IMR-90 (cell line): ENCODE measurements at places on chromosomes 3 and 15. TPM values are rescaled to one million over a fixed set of nuclear protein-coding genes. Genes with fewer than 3 reads are reported as not detected.
A peak's percentile ranks its signal among the peaks of the same experiment; 100 is the strongest.

The CCRL2 gene
- total RNA-seq, result 0.28 and 0.36 TPM in 2 replicates

- no peak overlapping the region for H3K4me3 ChIP-seq
- H3K27ac ChIP-seq, result no peak overlapping the region
- DNase-seq, result no peak
Observed at GRCh38 chr15:62938825-62939224, 103.7 kb upstream of the TPM1 start.

DNA sequence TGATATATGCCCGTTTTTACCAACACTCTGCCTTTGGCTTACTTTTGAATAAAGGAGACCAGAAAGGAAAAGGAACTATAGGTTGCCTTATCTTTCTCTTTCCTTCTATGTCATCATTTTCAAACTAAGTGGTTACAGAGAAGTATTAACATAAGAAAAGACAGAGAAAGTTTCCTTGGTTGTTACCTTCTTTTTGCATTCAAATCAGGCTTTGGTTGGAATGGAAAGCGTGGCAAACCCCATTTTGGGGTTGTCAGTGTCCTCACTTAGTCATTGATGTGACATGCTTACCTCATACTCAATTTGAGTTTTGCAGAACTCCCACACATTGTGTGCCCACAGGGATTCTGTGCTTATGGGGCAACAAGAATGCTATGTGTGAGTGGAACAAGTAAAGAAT, 3.7 kb upstream of the THRB start:
- DNase-seq, result no peak
- no peaks in the 10 kb centered on the region for H3K36me3 ChIP-seq
- peaks cover 19% of the 10 kb centered on the region for H3K27me3 ChIP-seq

DNA sequence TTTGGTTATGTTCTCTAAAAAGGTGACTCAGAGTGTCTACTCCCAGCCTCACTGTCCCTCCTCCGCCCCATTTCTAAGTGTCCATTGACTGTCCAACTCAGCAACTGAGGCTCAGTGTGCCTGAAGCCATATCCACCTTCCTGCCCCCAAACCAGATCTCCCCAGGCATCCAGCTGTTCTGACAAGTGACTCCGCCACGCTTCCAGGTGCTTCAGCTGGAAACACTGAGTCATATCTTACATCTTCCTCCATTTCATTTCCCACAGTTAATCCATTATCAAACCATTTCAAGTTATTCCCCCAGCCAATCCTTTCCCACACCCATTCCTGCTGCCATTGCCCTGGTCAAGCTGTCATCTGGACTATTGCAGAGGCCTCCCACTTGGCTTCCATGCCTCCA, 17.1 kb downstream of the MAGEF1 start:
- H3K4me1 ChIP-seq, result peaks cover 18% of the 10 kb centered on the region; the same call in 1 of the 2 replicates
- no peaks in the 10 kb centered on the region for H3K36me3 ChIP-seq
- H3K4me3 ChIP-seq, result no peak overlapping the region
- no peak overlapping the region for H3K27ac ChIP-seq
- no peak for DNase-seq

GRCh38 chr3:154142608-154143007, 21.4 kb downstream of the ARHGEF26 start:
- H3K36me3 ChIP-seq, result no peaks in the 10 kb centered on the region
- no peaks in the 10 kb centered on the region for H3K27me3 ChIP-seq
- no peak for DNase-seq
- no peak overlapping the region for H3K4me3 ChIP-seq
- no peaks in the 10 kb centered on the region for H3K4me1 ChIP-seq

DNA sequence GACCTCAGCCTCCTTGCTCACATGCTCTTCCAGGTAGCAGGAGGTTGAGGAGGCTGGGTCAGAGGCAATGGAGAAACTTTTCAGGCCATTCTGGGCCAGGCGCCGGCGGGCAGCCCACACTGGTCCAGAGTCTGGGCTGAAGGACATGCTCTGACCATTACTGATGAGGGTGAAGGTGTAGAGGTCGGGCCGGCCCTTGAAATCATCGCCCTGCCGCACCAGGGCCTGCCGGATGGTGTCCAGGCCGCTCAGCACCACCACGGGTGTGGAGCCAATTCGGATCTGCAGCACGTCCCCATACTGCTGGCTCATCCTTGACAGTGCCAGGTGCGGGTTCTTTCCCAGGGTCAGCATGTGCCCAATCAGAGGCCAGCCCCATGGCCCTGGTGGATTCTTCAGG, 2.7 kb downstream of the CYP1A1 start:
- peaks cover 75% of the 10 kb centered on the region for H3K27me3 ChIP-seq
- H3K36me3 ChIP-seq, result no peaks in the 10 kb centered on the region
- no peak overlapping the region for H3K27ac ChIP-seq
- DNase-seq, result no peak
- no peaks in the 10 kb centered on the region for H3K4me1 ChIP-seq
- H3K4me3 ChIP-seq, result no peak overlapping the region

DNA sequence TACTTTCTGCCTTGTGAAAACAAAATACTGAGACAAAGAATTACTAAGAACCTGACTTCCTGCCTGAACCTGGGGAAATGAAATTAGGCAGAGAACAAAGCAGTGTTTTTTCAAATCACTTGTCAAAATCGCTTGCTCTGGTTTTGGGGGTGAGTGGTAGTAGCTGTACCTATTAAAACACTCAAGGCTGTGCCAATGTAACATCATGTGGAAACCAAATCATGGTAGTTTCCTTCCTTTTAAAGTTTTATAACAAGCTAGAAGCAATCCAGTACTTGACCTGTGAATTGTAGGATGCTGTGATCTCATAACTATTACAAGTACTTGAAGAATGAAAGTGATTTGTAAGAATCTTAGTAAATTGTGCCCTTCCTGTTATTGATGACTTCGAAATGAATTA, 6.7 kb downstream of the CMTM8 start:
- H3K27me3 ChIP-seq, result peaks cover 15% of the 10 kb centered on the region
- H3K27ac ChIP-seq, result no peak overlapping the region
- no peaks in the 10 kb centered on the region for H3K36me3 ChIP-seq
- H3K4me1 ChIP-seq, result no peaks in the 10 kb centered on the region
- DNase-seq, result no peak
- no peak overlapping the region for H3K4me3 ChIP-seq

GRCh38 chr3:195204360-195205163, 66.4 kb downstream of the XXYLT1 start:
- H3K27ac ChIP-seq, result peak overlapping the region; percentile 94
- DNase-seq, result no peak
- H3K4me3 ChIP-seq, result no peak overlapping the region
- no peaks in the 10 kb centered on the region for H3K36me3 ChIP-seq
- no peaks in the 10 kb centered on the region for H3K27me3 ChIP-seq
- H3K4me1 ChIP-seq, result peaks cover 27% of the 10 kb centered on the region

The PAQR9 gene
- not detected in 2 replicates for total RNA-seq

The TLNRD1 gene
- total RNA-seq, result 2.2 and 2.8 TPM in 2 replicates

DNA sequence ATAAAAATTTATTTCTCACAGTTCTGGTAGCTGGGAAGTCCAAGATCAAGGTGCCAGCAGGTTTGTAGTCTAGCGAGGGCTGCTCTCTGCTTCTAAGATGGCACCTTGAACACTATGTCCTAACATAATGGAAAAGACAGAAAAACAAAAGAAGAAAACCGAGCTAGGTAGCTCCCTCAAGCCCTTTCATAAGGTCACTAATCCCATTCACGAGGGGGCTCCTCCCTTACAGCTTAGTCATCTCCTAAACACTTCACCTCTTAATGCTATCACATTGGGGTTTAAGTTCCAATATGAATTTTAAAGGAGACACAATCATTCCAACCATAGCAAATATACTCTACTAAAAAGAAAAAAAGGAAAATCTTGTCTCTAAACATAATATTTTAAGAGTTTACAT, 23.6 kb downstream of the GOLGA6D start:
- no peaks in the 10 kb centered on the region for H3K4me1 ChIP-seq
- no peak for DNase-seq
- H3K27me3 ChIP-seq, result peaks cover 51% of the 10 kb centered on the region
- no peak overlapping the region for H3K27ac ChIP-seq

DNA sequence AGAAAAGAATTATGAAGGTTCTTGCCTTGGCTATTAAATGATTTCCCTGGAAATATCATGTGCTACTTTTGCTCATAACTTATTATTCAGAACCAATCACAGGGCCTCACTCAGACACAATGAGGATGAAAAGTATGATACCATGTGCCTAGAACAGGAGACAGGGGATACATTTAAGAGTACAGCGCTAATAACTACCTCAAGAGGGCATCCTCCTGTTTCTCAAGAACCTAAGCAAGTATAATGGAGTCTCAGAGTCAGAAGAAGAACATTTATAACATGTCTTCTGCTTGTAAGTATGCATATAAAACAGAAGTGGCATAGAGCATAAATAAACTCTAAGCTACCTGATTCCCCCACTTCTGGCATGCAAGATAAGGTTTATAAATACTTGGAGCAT, 125.4 kb upstream of the MME start:
- DNase-seq, result peak; percentile 76
- no peaks in the 10 kb centered on the region for H3K36me3 ChIP-seq
- no peaks in the 10 kb centered on the region for H3K27me3 ChIP-seq
- H3K4me3 ChIP-seq, result no peak overlapping the region
- no peaks in the 10 kb centered on the region for H3K4me1 ChIP-seq

DNA sequence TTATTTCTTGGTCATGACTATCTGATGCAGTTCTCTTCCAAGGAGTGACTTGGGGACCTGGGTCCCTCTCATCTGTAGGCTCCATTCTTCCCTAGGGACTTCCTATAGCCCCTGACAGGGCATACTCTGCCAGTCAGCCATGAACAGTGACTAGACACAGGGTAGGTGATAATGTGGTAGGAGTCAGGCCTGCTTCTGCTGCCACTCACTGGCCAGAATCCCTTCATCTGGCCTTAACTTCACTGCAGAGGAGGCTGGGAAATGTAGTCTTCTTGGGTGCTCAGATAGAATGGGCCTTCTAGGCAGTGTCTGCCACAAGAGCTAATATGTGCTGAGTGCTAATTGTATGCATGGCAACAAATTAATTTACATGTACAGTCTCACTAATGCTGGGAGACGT, 84.5 kb downstream of the CACNA2D3 start:
- no peaks in the 10 kb centered on the region for H3K36me3 ChIP-seq
- no peak overlapping the region for H3K4me3 ChIP-seq
- no peak overlapping the region for H3K27ac ChIP-seq

DNA sequence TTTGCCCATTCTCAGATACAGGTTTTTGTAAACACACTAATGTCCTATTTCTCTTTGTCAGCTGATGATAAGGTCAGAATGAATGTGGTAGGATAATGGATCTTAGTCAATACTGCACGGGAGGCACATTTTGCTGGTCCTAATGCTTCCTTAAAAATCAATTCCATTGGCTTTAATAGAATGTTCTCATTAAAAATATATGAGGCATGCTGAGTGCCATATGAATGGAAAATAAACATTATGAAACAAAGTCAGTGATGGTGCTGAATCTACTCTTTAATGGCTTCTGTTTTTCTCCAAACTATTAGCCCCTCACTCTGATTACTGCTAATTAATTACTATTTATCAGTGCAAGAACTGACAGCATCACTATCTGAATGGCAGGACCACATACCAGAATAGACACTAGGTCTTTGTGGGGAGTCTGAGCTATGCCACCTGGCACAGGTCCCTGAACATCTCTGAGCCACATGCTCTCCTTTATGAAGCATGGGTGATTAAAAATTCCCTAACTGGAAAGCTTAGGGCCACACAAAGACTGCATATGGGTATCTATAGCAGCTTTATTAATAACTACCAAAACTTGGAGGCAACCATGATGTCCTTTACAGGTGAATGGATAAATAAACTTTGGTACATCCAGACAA, 278.9 kb downstream of the MEX3B start:
- no peaks in the 10 kb centered on the region for H3K36me3 ChIP-seq
- no peak for DNase-seq
- H3K4me3 ChIP-seq, result no peak overlapping the region
- no peak overlapping the region for H3K27ac ChIP-seq

- H3K4me3 ChIP-seq, result no peak overlapping the region
- H3K27ac ChIP-seq, result peak overlapping the region; percentile 86
- H3K27me3 ChIP-seq, result no peaks in the 10 kb centered on the region
- no peaks in the 10 kb centered on the region for H3K36me3 ChIP-seq
- DNase-seq, result peak; percentile 87
Observed at GRCh38 chr15:48936666-48937065, 27.1 kb downstream of the SHC4 start.

DNA sequence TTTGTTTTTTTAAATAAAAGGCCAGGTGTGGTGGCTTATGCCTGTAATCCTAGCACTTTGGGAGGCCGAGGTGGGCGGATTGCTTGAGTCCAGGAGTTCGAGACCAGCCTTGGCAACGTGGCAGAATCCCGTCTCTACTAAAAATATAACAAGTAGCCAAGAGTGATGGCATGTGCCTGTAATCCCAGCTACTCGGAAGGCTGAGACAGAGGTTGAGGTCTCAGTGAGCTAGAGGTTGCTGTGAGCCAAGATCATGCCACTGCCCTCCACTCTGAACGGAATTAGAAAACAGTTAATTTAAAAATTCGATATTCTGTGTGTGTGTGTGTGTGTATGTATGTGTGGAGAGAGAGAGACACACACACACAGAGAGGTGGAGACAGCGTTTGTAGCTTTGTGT, 58.8 kb downstream of the TCF12 start:
- no peaks in the 10 kb centered on the region for H3K27me3 ChIP-seq
- no peak overlapping the region for H3K27ac ChIP-seq
- H3K4me1 ChIP-seq, result peaks cover 7% of the 10 kb centered on the region
- DNase-seq, result no peak

DNA sequence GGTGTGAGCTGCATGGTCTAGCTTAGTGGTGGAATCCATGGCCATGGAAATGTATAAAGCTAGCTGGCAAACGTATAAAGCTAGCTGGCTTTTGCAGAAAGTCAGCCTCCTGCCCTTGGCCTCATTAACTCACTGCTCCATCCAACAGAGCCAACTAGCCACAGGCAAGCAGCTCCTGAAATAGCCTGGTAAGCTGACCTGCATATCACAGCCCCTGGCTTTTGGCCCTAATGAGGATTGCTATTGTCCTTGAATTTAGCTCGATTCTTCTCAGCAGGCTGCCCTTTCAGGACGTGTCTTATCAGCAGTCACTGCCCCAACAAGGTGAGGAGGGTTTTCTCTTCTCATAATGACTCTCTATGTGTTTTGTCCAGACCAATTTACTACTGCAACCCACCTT, 446.8 kb downstream of the WDR72 start:
- no peaks in the 10 kb centered on the region for H3K36me3 ChIP-seq
- no peak overlapping the region for H3K27ac ChIP-seq
- H3K27me3 ChIP-seq, result no peaks in the 10 kb centered on the region
- H3K4me3 ChIP-seq, result no peak overlapping the region
- H3K4me1 ChIP-seq, result no peaks in the 10 kb centered on the region
- no peak for DNase-seq

- H3K36me3 ChIP-seq, result no peaks in the 10 kb centered on the region
- H3K27me3 ChIP-seq, result peaks cover 4% of the 10 kb centered on the region
- no peak overlapping the region for H3K4me3 ChIP-seq
- no peak for DNase-seq
- H3K4me1 ChIP-seq, result no peaks in the 10 kb centered on the region
- H3K27ac ChIP-seq, result no peak overlapping the region
Observed at GRCh38 chr3:172904711-172905373, 154.3 kb downstream of the ECT2 start.

GRCh38 chr15:78035861-78036476, 41.5 kb downstream of the TBC1D2B start:
- H3K4me1 ChIP-seq, result peaks cover 15% of the 10 kb centered on the region
- DNase-seq, result no peak
- H3K27me3 ChIP-seq, result no peaks in the 10 kb centered on the region
- H3K27ac ChIP-seq, result no peak overlapping the region
- no peak overlapping the region for H3K4me3 ChIP-seq
- peaks cover 29% of the 10 kb centered on the region for H3K36me3 ChIP-seq

- no peaks in the 10 kb centered on the region for H3K36me3 ChIP-seq
- no peak for DNase-seq
- no peak overlapping the region for H3K4me3 ChIP-seq
- no peaks in the 10 kb centered on the region for H3K4me1 ChIP-seq
- H3K27me3 ChIP-seq, result no peaks in the 10 kb centered on the region
- no peak overlapping the region for H3K27ac ChIP-seq
Observed at GRCh38 chr15:36644191-36644896, 64.9 kb downstream of the CDIN1 start.

The PPP1R14D gene
- total RNA-seq, result not detected in 2 replicates
